Uterus (tissue), 4 donors: ENCODE measurements at places on chromosomes 3 and 15.
A peak's percentile ranks its signal among the peaks of the same experiment; 100 is the strongest.

DNA sequence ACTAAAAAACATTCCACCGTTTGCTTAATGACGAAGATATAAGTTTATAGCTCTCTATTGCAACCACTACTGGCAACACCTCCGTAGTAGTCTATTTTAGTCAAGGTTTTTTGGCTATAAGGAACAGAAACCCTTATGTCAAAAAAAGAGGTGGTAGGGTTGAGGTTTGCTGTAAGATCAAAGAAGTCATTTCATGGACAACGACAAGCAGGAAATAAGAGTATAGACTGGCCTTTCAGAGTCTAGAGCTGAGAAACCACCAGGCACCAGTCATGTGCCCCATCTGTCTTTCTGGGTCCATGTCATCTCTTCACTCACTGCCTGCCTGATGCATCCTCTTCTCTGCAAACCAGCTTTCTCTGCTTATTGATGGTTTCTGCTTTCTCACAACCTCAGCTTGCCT, 42.7 kb downstream of the THBS1 start:
- no peak for DNase-seq

DNA sequence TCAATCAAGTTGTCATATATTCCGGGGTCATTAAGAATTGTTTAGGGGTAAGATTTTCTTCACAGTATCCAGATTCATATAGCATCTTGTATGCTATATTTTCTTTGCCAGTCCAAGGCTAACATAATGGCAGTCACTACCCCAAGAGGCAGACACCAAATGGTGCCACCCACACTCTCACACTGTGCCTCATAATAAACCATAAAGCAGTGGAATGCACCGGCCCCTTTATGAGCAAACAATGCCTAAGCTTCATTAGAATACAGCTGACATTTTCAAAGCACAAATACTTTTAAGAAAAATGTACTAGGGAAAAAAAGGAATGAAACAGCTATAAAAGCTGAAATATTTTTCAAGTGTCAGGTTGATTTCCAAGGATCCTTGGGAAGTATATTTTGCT, 121.6 kb downstream of the TFDP2 start:
- no peak for DNase-seq

DNA sequence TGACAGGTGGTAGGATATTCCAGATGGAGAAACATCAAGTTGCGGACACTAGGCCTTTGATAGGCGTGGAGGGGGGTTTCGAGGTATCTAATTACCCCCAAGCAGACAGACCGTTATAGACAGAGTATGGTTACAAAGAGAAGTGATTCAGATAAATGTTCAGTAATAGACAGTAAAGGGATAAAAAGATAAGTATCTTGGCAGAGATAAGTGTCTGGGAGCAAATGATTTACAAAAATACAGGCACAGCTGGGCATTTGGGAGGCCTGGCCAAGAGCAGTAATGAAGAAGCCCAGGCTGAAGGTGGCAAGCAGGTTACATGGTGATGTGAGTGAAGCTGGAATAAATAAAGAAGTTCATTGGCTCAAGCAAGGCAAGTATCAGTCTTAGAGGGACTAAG, 659 bp upstream of the MYH15 start:
- no peak for DNase-seq

GRCh38 chr3:195093731-195094130, 177.2 kb downstream of the XXYLT1 start:
- no peak for DNase-seq

DNA sequence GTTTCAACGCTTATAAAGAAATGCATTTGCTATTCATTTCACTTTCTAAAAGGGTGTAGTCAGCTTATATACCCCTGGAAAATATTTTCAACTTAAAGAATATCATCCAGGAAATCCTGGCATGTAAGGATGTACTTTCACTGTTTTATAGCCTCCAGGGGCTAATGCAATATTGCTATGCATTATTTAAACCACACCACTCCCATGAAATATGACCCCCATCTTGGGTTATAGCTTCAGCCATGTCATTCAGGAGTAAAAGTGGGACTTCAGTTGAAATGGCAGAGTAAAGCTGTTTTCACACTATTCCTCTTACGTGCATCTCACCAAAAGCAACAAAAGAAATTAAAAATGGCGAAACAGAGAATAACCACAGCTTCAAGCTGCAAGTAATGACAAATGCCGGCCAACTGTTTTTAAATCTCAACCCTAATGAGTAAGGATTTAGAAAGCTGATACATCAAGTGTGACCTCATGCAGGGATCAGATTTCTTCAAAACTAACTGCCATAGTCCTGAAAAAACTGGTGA, 84.5 kb downstream of the COL6A6 start:
- no peak for DNase-seq

DNA sequence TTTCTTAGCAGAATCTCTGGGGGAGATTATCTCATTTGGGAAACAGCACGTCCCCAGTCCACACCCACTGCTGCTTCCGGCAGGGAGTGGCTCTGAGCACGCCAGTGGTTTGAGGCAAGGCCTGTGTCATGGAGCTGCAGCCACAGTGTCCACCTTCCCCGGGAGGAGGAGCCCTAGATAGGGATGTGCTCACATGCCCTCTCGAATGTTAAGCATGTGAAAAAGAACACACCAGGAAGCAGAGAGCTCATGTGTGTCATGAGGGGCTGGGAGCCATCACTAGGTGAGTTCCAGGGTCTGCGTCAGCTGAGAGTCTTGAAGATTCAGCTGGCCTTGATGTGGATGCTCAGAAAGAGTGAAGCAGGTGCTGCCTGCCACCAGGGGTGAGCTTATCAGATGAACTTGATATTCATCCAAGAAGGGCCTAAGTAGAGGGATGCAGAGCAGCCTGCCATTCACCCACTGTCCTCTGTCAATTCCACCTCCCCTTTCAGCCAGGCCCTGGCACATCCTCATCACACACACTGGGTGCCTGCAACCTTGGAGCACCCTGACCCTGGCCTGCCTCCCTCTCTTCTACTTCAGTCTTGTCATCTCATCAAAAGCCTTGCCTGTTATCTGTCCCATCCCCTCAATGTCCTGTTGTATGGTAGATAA, 16.3 kb downstream of the ITGA11 start:
- peak; percentile 43 for DNase-seq

DNA sequence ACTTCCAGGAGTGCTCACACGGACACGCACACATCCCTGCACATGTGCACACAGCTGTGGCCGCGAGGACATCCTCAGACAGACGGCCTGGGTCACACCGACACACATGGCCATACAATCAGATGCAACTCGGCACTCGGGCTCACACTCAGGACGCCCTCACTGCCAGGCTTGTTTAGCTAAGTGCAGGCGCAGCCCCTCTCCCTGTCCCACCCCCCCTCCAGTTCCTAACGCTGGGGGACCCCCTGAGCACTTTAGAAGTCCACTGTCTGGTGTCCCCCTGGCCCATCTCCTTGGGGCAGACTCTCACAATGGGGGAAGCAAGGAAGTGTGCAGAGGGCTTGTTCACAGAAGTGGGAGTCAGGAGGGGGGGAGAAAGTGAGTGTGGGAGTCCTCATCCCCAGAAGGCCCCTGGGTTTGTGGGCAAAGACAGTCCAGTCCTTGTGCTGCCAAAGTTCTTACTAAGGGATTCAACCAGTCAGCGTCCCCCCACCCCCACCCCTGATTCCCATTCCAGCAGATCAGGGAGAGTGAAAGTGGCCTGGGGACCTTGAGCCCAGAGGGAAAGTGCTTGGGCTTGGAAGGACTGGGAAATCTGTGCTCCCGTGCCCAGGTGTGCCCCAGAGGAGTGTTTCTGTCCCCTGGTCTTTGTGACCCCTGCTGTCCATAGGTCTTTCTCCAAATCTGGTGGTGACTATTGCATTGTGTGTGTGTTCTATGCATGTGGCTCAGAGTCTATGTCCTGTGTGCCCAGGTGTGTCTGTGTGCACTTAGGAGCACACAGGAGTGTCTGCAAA, 767 bp upstream of the GATA2 start:
- peak; percentile 47 for DNase-seq

- no peak for DNase-seq
Observed at GRCh38 chr3:195806211-195806915, 5.4 kb downstream of the MUC4 start.

- DNase-seq: no peak
Observed at GRCh38 chr15:77042245-77042919, 28.5 kb downstream of the TSPAN3 start.

- DNase-seq: no peak
Observed at GRCh38 chr3:140972833-140973232, 31.2 kb downstream of the SLC25A36 start.

GRCh38 chr3:11803977-11804892, 42.5 kb downstream of the TAMM41 start:
- peak; percentile 46 for DNase-seq

DNA sequence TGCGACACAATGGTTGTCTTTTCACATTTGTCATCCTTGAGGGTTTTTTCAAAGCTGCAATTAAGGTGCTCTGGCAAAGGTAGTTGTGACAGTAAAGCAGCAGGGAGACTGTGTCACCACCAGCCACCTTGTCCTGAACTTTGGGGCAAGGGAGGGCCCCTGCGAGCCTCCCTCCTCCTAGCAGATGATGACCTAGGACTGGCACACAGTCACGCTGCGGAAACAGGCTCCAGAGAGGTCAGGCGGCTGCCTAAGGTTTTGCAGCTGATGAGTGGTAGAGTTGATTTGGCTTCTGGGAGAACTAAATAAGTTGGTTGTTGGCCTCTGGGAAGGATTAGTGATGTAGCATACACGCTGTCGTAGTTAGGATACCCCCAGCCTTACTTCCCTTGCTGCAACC, 62.7 kb downstream of the PDIA5 start:
- DNase-seq: no peak

- DNase-seq: peak; percentile 23
Observed at GRCh38 chr3:24311881-24312280, 182.8 kb downstream of the THRB start.

GRCh38 chr3:64303401-64303800, 78.1 kb upstream of the PRICKLE2 start:
- no peak for DNase-seq

GRCh38 chr15:46676233-46677206, 1040.8 kb upstream of the SEMA6D start:
- DNase-seq: no peak

- DNase-seq: no peak
Observed at GRCh38 chr15:78234515-78235040, at the start of gene ACSBG1. Gene ACSBG1 (minus strand): TSS chr15:78234565. CDS start chr15:78234501, 64 bp downstream.

GRCh38 chr3:53255775-53256703, at the start of gene TKT:
Gene TKT (minus strand): TSS chr3:53256022. CDS start chr3:53255942, 80 bp downstream.
- DNase-seq: peak; percentile 78

DNA sequence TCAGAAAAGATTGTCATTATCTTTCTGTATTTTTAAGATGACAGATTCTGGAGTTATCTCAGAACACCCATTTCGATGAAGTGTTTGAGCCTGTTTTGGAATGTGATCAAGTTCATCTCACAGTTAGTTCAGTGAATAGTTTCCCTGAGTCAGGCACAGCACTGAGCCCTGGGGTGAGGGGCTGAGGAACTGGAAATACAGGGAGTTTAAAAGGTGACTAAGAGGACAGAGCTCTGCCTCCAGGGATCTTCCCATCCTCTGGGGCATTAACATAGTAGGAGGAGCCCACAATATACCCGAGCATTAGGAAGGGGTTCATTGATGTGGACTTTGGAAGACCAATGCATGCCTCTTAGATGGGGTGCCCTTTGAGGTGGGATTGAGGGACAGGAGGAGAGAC, 355.1 kb downstream of the CLSTN2 start:
- no peak for DNase-seq

DNA sequence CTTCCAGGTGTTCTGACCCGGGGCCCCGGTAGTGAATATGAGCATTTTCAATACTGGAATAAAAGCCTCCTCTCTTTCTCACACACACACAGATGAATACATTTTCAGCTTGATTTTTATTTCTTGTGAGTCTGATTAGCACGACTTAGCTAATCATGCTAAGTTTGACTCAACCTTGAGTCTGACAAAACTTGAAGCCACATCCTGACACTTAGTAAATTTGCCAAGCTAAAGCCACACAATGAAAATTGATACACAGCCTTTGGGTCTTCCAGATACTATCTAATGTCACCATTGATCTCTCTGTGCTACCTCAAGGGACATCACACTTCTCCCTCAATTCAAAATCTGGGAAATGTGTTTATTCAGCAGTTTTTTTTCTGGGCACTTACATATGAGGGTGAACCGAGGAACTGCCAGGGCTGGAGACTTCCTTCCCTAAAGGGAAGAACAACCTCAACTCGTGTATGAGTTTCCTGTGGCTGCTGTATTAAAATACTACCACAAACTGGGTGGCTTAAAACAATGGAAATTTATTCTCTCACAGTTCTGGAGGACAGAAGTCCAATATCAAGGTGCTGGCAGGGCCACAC, 18.6 kb downstream of the TMEM266 start:
- DNase-seq: no peak

GRCh38 chr3:126056681-126057500, 27.0 kb downstream of the SLC41A3 start:
- DNase-seq: no peak

DNA sequence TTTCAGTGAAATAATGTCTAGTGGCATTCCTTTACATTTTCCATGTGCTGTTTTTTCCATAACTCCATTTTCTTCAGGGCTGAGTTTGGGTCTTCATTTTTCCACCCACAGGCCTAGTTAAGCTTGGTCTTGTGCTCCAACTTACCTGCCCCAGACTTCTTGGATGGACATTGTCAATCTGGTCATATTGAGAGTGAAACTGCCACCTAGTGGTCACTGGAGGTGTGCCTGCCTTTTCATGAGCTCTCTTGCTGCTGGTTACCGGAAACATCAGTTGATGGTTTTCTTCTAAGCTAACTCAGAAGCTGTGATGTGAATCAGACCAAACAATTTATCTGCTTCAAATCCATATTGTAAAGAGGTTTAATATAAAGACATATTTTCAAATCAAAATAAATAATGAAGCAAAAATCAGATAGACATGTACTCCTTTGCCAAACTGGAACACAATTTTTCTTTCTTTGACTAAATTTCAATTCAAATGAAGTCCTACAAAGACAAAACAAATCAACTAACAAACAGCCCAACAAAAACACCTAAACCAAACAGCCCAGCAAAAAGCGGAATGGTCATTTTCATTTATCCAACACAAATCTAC, 135.1 kb upstream of the RASGRP1 start:
- DNase-seq: peak; percentile 27

DNA sequence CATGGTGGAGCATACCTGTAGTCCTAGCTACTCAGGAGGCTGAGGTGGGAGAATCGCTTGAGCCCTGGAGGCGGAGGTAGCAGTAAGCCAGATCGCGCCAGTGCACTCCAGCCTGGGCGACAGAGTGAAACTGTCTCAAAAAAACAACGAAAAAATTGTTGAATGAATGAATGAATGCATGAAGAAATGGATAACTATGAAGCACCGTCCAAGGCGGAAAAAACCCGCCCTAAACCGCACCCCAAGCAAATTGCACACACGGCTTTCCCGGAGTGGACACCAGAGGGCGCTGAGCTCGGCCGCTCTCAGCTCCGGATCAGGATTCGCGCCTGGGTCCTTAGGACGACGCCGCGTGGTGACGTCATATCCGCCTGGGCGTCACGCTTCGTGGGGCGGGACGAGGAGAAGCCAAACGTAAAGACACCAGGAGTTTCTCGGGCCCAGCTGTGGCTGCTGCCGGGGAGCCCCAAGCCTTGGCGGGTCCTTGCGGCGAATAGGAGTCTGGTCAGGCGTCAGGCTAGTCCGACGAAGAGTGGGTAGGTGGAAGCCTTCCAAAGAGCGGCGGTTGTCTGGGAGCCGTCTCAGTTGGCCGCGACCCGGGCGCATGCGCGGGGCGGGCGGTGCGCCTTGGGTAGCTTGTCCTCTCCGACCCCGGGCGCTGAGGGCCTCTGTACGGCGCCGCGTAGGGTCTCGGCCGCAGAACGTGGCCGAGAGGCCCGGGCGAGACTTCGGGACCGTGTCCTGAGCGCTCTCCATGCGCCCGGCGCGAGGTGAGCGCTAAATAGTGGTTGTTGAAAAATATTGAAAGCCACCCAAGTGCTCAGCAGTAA, at the start of the genes HTD2 and RPP14:
Gene HTD2, plus strand, starts transcription at position 639 of the 830 bp plus-strand sequence. CDS start 11,094 bp downstream, outside the sequence.
Gene RPP14, plus strand, starts transcription at position 364 of the 830 bp plus-strand sequence. CDS start 4,085 bp downstream, outside the sequence.
- DNase-seq: peak; percentile 99
